ENCODE measurements at places on chromosomes 12 and 14.

DNA sequence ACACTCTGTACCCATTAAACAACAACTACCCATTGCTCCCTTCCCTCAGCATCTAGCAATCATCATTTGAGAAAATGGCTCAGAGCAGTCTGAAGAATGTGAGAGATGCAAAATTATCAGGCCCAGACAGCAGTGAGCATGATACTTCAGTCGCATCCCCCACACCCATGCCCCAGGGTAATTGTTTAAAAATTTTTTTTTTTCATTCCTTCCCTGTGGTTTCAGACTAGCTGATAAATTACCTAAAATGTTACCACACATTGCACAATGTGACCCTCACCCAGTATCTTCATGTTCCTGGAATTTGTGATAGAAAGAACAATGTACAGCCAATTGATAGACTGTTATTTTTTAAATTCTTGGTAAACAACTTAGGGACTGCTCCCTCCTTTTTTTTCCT, 11.3 kb upstream of the USP15 start:
- DNase-seq, result no peak

GRCh38 chr12:62728741-62729140, 206.2 kb downstream of the PPM1H start:
- no peak for DNase-seq

GRCh38 chr12:117847371-117847770, 121.4 kb downstream of the KSR2 start:
- no peak for DNase-seq

DNA sequence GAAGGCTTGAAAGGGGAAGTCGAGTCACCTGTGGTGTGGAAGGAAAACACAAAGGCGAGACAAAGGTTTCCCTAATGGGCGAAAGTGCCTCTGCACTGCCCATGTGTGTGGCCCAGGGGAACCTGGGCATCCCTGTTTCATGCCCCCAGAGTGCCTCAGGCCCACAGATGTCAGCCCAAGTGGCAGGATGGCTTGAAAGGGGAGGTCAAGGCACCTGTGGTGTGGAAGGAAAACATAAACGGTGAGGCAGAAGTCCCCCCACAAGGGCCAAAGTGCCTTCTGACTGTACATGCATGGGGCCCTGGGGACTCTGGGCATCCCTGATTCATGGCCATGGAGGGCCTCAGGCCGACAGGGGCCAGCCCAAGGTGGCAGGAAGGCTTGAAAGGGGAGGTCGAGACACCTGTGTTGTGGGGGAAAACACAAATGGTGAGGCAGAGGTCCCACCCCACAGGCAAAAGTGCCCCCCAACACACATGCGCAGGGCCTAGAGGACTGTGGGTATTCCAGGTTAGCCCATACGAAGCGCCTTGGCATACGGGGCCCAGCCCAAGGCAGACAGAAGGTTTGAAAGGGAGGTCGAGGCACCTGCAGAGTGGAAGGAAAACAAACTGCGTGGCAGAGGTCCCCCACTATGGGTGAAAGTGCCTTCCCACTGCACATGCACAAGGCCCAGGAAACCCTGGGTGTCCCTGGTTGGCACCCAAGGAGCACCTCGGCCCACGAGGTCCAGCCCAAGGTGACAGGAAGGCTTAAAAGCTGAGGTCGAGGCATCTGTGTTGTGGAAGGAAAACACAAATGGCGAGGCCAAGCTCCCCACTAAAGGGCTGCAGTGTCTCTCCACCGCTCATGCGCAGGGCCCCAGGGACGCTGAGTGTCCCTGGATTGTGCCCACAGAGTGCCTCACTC, 382.3 kb downstream of the ALG10 start:
- DNase-seq, result peak; percentile 0

- DNase-seq, result no peak
These were observed 33.6 kb downstream of the FUT8 start for GRCh38 chr14:65446159-65446558.

GRCh38 chr12:75781532-75782046, 250.0 kb downstream of the PHLDA1 start:
- DNase-seq, result no peak

- DNase-seq, result no peak
These were observed 417.8 kb upstream of the TMTC1 start for GRCh38 chr12:30201301-30202160.

DNA sequence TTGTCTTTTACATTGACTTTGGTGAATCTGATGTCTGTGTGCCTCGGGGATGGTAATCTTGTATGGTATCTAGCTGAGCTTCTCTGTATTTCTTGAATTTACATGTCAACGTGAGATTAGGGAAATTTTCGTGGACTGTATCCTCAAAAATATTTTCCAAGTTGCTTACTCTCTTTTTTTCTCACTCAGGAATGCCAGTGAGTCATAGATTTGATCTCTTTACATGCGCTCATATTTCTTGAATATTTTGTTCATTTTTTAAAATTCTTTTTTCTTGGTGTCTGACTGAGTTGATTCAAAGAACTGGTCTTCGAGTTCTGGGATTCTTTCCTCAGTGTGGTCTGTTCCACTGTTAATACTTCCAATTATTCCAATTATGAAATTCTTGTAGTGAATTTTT, 207.7 kb downstream of the RAD51B start:
- no peak for DNase-seq

GRCh38 chr12:30002677-30003076, 218.9 kb upstream of the TMTC1 start:
- no peak for DNase-seq

DNA sequence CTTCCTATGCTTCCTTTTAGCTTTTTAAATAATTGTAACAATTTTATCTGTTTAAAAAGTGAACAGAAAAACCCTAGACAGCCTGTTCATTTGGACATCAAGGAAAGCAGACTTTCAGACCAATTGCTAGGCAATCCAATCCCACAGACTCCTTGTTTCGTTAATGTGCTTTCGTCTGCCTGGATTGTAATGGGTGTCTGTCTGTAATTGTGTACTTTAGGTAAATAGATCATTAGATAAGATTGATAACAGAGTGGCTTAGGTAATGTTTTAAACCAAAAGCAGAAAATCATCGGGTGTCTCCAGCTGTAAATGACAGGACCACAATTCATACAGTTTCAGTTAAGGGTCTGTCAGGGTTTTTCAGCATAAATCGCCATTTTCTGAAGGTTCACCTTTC, 19.6 kb downstream of the CCDC60 start:
- DNase-seq, result no peak

DNA sequence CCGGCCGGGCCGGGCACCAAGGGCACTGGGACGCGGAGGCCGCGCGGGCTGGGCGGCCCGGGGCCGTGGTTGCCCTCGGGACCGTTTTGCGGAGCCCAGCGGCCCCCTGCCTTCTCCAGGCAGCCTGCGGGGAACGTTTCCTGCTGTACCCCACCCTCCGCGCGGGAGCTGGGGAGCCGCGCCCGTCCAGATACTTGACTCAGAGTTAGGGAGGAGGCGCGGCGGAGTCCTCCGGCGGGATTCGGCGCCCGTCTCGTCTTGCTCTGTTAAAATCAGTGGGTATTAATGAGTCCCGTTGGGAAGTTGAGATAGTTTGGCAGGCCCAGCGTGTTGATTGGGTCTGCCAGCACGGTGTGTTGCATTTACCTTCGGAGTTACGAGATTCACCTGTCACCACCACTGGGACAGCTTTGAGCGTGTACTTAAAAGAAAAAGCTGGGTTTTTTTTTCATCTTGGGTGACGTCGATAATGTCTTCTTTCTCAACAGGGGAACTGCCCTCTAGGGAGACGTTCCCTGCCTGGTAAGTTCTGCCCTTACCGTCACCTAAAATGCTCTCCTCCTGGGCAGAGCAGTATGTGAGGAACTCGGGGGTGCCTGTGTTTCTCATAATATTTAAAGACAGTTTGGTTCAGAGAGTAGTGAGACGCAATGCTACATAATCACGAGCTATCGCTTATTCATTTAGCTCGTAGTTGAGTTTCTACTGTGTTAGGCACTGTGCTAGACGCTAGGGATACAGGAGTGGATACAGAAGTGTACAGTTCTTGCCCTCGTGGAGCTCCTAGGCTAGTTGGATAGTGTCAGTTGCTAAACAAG, 596 bp downstream of the DLST start:
- DNase-seq, result peak; percentile 35

DNA sequence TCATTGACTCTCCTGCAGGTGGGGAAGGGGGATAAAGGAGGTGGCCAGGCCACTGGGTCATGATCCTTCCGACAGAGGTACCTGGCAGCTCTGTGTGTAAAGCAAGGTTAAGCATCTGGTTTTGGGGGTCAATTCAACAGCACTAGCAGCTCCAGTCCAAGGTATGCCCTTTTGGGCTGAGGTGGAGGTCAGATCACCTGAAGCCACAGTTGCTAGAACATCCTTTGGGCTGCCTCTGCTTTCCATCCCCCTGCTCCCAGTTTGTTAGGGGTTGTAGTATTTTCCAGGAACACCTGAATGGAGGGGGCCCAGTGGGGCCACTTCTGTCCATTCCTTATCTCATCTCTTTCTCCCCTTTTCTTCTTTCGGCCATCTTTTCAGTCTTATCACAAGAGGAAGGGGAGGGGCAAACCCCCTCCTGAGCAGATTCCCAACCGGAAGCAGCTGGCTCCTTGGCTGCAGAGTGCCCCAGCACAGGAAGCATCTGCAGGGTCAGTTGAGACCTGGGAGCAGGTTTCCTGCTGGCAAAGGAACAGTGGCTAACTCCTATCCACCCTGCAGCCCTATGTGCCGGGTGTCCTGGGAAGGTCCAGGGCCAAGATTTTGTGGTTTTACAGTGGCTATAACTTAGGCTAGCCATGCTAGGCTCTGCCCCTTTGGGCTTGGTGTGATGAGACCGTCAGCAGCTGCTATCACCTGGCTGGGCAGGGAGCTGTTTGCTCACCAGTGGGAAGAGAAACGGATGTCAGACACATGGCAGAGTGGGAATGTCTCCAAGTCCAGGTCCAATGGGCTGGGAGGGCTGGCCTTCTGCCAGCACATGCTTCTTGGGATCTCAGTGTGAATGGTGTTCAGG, 40.2 kb downstream of the SH2B3 start:
- no peak for DNase-seq

- DNase-seq, result no peak
These were observed 278.5 kb upstream of the PLEKHG7 start for GRCh38 chr12:92424338-92424737.

- DNase-seq, result no peak
These were observed 91.7 kb upstream of the DIO3 start for GRCh38 chr14:101469382-101470247.

DNA sequence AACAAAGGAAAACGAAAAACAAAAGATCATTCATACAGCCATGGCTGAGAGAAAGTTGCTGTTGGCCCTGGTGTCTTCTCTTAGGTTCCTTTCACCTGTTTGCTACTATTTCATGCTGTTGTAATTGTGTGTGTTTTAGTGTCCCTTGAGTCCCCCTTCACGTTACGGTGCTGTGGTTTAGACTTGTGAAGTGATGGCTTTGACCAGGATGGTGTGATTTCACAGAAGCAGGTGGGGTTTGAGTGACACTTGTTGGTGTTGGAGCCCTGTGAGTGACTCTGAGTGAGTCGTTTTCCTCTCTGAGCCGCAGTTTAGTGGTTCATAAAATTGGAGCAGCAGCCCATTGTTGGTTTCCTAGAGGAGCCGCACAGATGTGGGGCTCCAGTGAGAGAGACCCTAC, 635.4 kb downstream of the VRK1 start:
- no peak for DNase-seq

DNA sequence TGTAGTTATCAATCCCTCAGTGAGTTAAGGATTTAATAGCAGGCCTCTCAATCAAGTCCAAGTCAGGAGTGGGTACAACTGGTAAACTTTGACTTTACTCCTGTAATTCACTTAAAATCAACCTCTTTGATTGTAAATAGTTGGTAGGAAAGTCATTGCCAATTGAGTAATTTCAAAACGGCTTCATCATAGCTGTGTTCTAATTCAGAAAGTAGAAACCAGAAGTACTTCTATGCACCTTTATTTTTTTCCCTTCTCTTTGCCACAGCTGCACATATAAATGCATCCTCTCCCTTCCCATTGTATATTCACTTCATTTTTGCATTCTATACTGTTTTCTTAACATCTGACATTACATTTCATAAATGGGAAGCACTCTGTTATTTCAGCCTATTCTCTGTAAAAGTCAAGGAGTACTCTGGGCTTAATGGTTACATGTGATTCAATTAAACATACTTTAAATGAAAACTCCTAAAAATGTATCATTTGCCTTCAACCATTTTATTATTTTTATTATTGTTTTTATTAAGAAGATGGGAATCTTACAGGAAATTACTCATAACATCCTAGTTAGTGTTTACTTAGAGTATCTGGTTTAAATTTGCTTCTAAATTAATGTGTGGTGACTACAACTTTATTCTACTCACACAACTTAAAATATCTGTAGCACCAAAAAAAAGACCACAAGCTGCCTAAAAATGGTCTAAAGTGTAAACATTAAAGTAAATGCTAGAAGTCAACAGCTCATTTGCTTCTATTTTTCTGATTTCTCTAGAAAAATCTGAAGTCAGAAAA, 171.2 kb downstream of the CEP128 start:
- no peak for DNase-seq

DNA sequence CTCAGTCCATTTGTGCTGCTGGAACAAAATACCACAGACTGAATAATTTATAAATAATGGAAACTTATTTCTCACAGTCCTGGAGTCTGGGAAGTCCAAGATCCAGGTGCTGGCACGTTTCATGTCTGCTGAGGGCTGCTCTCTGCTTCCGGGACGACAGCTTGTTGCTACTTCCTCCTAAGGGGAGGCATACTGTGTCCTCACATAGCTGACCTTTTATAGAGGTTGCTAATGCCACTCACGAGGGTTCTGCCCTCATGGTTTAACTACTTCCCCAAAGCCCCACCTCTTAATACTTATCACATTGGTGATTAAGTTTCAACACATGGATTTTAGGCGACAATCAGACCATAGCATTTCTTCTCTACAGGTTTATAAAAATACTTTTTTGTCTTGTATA, 411.1 kb downstream of the NRXN3 start:
- no peak for DNase-seq

- no peak for DNase-seq
These were observed at the start of gene ANO2 for GRCh38 chr12:5945071-5946008. Gene ANO2, minus strand, starts transcription at chr12:5945259. Its CDS starts 42 bp downstream, at chr12:5945217.

DNA sequence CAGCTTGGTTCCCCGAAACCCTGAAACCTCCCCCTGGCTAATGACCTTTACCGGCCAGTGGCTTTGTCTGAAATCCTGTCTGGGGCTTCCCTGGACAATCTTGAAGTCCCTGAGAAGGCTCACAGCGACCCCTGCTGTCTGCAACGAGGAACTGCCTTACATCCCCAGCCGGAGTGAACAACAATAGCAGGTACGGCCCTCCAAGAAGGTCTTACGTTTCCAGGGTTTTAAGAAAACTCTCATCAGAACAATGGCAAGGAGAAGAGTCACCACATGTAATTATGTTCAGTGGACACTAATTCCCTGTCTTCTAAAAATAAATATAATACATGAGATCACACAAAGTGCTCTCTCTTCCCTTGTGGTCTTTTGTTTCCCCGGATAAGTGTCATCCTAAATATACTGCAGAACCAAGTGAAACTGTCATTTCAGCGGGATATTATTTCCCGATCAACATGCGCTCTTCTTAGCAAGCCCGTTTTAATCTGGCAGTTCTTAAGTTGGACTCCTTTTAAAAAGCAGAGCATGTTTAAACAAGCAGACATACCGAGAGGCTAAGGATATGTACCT, 53.3 kb downstream of the RBM19 start:
- DNase-seq, result peak; percentile 21

DNA sequence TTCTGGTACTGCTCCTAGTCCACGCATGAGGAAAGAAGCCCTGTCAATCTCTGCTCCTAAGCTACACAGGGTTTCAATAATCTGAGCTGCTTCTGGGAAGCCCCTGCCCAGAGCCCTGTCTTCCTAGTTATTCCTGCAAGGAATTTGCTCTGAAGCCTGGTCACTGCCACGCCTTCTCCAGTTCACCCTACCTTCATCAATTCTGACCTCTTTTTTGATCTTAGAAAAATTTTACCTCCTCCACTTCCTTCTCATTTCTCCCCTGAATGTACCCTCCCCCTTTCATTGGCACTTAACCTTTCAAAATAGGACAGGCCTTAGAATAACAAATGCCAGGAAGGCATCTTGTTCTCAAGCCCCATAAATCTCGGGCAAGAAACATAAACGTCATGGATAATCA, 14.9 kb upstream of the LRRK2 start:
- DNase-seq, result no peak

Data from stimulated activated CD4-positive, alpha-beta T cell treated with anti-CD3 and anti-CD28 coated beads, Interleukin-15, amount 100 ng/mL, for 1 hour (primary cell).